IPS-NIHi11 (cell line): ENCODE measurements at places on chromosomes 11 and 22.

DNA sequence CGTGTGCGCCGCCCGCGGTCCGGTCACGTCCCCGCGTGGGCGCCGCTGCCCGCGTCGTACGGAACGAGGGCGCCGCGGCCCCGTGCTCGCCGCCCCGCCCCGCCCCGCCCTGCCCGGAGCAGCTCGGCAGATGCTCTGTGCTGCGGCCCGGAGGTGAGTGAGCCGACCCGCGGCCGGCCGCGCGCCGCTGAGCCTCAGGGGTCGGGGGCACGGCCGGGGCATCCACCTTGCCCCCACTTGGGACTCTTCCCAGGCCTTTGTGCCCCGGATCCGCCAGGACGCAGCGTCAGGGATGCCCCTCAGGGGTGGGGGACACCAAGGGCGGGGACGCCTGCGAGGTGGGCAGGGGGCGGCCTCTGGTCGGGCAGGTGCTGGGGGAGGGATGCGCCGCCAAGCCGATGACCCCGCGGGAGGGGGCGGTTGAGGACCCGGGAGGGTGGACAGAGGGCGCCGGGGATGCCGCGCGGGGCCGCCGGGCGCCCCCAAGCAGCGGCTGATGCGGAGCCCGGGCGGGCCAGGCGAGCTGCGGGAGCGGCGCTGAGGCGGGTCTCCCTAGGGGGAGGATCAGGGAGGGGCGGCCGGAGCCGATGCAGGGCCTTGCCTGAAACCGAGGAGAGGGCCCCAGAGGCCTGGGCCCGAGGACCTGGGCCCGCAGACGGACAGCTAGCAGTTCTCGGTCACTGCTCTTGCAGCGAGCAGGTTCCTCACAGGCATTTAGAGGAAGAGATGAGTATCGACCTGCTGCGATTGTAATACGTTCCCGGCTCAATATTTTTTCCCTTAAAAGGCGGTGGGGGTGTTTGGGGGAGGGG is at the start of gene GNAZ:
Gene GNAZ, plus strand, starts transcription at position 102 of the 812 bp plus-strand sequence. CDS start 25,177 bp downstream, outside the sequence.
- DNase-seq: peak; percentile 80

- no peak for DNase-seq
These were observed 304.1 kb downstream of the TBC1D22A start for GRCh38 chr22:47066616-47066905.

DNA sequence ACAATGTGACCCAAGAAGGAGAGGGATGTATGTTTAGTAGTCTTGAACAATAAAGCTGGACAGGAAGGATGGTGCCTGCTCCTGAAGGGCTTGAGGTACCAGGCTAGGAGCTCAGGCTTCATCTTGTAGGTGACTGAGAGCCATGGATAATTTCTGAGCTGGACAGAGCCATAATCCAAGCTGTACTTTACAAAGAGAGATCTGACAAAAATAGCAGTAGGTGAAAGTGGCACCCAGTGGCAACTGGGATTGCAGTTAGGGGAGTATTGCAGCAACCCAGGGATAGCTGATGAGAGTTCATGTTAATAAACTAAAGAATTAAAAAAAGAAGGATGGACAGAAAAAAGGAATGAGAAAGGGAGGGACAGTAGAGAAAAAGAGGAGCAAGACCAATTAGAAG is 7.4 kb downstream of the XRRA1 start:
- DNase-seq: no peak

- DNase-seq: no peak
These were observed 56.8 kb upstream of the B3GAT1 start for GRCh38 chr11:134468796-134469195.

- no peak for DNase-seq
These were observed 392.2 kb downstream of the TBC1D22A start for GRCh38 chr22:47154621-47155081.

DNA sequence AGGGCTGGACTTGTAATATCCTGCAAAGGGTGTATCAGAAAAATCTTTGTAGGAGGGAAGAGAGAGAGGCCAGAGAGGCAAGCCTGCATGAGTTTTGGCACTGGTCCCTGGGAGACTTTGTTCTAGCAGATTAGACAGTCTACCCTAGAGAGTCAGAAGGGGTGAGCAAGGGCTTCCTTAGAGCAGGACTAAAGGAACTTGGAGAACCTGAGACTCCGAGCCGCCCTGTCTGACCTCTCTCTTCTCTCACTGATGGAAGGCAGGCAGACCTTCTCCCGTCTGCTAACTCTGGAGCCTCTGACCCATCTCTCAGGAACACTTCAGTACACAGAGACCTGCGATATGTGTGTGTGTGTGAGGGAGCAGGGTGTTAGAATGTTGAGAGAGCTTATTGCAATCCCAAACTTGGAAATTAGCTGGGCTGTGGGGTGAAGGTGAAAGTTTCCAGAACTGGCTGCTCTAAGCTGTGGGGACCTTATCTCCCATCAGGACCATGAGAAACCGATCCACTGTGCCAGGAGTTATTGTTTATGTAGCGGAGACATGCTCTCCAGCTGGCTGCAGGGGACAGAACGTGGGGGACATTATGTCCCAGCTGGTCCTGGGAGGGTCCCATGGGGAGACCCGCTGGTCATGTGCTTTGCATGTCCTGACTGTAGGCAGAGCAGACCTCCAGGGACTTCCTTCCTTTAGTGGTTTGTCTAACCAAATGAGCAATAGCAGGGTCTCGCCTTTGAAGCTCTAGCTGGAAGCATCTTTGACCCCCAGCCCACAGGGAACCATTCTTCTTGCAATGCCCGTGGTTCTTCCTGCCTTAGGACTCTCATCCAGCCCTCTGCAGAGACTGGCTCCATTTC is 51.1 kb downstream of the TIMP3 start:
- no peak for DNase-seq
